Activated CD8-positive, alpha-beta memory T cell treated with anti-CD3 and anti-CD28 coated beads for 24 hours (primary cell): ENCODE measurements at places on chromosomes 13 and 19.

DNA sequence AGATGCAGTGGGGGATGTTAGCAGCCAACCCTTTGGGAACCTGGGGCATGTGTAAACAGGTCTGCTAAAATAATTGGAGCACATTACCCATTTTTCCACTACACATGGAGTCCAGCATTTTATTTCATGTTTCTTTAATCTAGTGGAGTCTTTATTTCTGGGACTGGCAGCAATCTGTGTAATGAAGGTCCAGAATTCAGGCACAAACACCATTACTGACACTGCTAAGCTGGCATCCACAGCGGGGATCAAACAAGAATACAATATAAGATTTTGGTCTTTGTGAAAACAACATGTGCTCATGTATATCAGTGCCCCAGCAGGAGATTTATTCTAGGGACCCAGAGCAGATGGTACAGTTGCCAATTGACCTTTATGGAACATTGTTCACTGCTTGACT is 1587.0 kb upstream of the PRR20A start:
- DNase-seq = no peak

DNA sequence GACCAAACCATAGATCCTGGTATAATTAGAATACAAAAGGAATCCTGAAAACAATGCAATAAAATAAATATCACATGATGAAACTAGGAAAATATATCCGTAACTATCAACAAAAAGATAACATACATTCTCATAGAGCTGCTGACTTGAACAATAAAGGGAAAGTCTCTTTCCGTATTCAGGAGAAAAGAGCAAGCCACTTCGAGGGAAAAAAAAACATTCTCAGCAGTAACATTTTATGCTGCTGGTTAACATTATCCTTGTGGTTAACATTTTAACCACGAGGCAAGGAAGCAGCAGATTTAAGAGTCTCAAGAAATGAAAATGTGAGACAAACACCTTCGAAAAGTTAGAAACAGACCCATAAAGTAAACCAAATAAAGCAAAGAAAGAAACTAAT is 25.8 kb downstream of the NALCN start:
- DNase-seq = no peak

GRCh38 chr13:51619614-51620013 is 35.4 kb downstream of the WDFY2 start:
- DNase-seq = no peak

DNA sequence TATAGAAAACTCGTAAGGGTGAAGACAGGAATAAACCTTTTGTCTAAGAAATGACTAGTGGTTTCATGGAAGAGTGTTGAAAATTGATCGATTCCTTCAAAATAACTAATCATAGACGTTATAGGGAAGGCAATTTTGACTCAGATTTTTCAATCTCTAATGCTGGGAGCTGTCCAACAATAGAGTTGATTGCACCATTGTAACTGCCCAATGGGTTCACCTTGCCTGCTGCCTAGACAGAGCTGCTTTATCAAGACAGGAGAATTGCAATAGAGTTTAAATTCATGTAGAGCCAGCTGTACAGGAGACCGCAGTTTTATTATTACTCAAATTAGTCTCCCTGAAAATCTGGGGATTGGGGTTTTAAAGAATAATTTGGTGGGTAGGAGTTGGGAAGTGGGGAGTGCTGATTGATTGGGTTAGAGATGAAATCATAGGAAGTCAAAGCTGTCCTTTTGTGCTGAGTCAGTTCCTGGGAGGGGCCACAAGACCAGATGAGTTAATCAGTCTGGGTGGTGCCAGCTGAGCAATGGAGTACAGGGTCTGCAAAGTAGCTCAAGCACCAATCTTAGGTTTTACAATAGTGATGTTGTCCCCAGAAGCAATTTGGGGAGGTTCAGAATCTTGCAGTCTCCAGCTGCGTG is 16.8 kb upstream of the ADGRE2 start:
- no peak for DNase-seq

GRCh38 chr19:47485210-47485609 is 1.2 kb upstream of the KPTN start:
- no peak for DNase-seq

DNA sequence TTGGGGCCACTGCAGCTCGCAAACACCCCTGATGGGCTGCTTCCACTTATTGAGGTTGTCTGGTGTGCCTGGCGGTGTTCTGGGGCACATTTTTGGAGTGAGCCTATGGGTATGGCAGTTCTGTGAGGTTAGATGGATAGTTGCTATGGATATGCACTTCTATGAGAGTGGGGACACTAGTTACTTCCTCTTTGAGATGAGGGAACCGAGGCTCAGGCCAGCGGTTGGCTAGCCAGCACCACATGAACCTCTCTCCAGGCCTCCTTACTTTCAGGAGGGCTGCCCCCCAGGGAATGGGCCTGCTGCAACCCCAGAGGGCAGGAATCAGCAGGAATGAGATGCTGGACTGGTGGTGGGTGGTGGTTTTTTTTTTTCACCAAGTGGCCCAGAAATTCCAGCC is 13.5 kb upstream of the PRR19 start:
- no peak for DNase-seq

DNA sequence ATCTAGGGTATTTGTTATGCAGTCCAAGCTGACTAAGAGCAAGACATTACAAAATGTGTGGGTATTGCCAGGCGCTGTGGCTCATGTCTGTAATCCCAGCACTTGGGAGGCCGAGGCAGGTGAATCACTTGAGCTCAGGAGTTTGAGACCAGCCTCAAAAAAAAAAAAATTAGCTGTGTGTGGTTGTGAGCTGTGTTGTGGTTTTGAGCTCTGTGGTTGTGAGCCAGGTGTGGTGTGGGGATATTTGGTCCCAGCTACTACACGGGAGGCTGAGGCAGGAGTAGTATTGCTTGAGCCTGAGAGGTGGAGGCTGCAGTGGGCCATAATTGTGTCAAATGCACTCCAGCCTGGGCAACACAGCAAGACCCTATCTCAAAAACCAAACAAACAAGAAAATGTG is 5.6 kb upstream of the KEAP1 start:
- DNase-seq = no peak
